ENCODE measurements at places on chromosomes 1 and 21.

GRCh38 chr21:37166733-37167132 lies 93.7 kb downstream of the TTC3 start:
- DNase-seq = no peak

- no peak for DNase-seq
These were observed 135.1 kb upstream of the MAGI3 start for GRCh38 chr1:113255038-113255719.

- DNase-seq = no peak
These were observed 1.8 kb downstream of the DISC1 start for GRCh38 chr1:231628207-231628876.

DNA sequence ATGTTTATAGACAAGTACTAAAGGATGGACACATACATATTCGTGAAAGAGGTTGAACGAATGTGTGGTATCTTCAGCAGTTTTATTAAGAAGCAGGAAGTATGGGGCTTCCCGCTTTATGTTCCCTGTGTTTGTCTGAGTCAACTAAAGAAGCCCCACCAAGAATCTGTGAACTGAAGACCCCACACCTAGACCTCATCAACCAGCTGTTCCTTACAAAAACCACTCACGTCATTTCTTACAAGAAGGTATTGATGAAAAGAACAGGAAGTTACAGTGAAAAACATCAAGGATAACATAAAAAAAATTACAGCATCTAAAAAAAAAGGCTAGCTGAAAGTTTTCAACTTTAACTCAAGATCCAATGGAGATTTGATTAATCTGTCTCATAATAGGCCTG lies 12.3 kb downstream of the REG4 start:
- no peak for DNase-seq

DNA sequence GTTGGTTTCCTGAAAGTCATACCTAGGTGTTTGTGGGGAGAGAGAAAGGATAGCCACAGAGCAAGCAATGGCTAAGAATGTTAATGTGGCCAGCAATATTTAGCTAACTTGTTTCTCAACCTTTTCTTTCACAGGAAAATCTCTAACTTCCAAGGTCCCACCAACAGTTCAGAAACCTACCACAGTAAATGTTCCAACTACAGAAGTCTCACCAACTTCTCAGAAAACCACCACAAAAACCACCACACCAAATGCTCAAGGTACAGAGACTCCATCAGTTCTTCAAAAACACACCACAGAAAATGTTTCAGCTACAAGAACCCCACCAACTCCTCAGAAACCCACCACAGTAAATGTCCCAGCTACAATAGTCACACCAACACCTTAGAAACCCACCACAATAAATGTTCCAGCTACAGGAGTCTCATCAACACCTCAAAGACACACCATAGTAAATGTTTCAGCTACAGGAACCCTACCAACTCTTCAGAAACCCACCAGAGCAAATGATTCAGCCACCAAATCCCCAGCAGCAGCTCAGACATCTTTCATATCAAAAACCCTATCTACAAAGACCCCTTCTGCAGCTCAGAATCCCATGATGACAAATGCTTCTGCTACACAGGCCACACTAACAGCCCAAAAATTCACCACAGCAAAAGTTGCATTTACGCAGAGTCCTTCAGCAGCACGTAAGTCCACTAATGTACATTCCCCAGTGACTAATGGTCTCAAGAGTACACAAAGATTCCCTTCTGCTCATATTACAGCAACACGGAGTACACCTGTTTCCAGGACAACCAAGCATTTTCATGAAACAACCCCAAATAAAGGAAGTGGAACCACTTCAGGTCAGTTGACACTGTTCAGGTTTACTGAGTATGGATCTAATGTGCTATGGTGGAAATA lies 15.3 kb downstream of the CD55 start:
- no peak for DNase-seq

GRCh38 chr1:9720785-9721605 lies 69.5 kb downstream of the PIK3CD start:
- DNase-seq = no peak

GRCh38 chr1:86773341-86774288 lies 69.2 kb downstream of the SH3GLB1 start:
- no peak for DNase-seq

DNA sequence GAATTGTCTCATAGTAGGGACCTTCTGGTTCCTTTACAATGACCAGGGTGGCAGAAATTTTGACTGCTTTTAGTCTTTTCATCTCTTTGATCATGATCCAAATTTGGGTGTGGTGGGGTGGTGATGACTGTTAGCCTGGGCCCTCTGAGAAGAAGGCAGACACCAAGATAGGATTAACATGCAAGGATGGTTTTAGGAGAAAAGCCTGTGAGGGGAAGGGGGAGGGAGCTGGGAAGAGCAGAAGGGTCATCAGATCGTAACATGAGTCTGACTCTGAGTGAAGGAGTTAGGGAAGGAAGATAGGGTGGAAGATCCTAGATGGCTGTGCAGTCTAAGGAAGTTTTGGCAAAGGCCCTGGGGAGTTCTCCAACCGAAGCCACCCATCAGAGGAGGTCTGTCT lies 28.5 kb upstream of the CAMSAP2 start:
- no peak for DNase-seq

- no peak for DNase-seq
These were observed 2.6 kb downstream of the UQCRH start for GRCh38 chr1:46306159-46306530.

DNA sequence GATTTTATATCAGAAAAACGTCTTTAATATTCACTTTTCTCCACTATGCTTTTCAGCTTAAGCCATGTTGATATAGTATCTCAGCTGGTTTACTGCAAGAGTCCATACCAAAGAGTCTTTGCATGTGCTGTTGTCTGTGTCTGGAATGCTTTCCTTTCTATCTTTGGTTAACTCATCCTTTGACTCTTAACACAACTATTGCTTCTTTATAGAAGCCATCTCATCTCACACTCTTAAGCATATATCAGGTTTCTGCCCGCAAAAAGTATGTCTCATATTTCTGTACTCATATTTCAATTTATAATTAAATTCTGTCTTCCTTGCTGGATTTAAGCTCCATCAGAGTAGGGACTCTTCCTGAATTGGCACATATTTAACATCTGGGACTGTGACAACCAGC lies 220.9 kb upstream of the KCNK2 start:
- DNase-seq = no peak

- no peak for DNase-seq
These were observed 17.1 kb upstream of the FMO4 start for GRCh38 chr1:171296897-171297296.

- no peak for DNase-seq
These were observed 111.4 kb upstream of the CDC42BPA start for GRCh38 chr1:227429447-227430359.

- no peak for DNase-seq
These were observed 82.1 kb upstream of the ARHGAP29 start for GRCh38 chr1:94319319-94320102.

DNA sequence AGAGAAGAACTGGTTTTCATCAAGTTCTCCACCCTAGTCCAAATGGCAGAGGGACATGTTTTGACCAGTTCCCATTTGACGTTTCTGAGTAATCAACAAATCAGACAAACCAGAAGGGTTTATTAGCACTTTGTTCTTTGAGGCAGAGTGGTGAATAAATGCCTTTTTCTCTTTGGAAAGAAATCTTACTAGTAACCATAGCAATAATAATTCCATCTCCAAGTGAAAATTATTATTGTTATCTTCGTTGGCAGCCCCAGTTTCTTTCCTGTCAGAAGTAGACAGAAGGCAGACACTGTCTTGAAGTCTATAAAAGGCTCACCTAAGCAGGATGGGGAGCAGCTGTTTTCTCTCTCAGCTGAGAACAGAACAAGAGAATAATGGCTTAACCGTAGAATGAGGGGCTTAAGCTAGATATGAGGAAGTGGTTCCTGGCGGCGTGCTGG lies 391.6 kb downstream of the PBX1 start:
- no peak for DNase-seq

GRCh38 chr1:24459551-24460266 lies 42.9 kb upstream of the RCAN3 start:
- DNase-seq = no peak

Data from stimulated activated CD8-positive, alpha-beta memory T cell treated with anti-CD3 and anti-CD28 coated beads, Interleukin-12 subunit alpha, Interleukin-12 subunit beta, amount 100 ng/mL, for 1 hour (primary cell).